ENCODE measurements at places on chromosomes 1 and 21.

GRCh38 chr1:59499273-59499942, 202.5 kb downstream of the FGGY start:
- no peak for DNase-seq

- DNase-seq: no peak
These were observed 286.5 kb downstream of the NFIA start for GRCh38 chr1:61368876-61369275.

GRCh38 chr1:174008979-174009378, 13.2 kb downstream of the RC3H1 start:
- no peak for DNase-seq

DNA sequence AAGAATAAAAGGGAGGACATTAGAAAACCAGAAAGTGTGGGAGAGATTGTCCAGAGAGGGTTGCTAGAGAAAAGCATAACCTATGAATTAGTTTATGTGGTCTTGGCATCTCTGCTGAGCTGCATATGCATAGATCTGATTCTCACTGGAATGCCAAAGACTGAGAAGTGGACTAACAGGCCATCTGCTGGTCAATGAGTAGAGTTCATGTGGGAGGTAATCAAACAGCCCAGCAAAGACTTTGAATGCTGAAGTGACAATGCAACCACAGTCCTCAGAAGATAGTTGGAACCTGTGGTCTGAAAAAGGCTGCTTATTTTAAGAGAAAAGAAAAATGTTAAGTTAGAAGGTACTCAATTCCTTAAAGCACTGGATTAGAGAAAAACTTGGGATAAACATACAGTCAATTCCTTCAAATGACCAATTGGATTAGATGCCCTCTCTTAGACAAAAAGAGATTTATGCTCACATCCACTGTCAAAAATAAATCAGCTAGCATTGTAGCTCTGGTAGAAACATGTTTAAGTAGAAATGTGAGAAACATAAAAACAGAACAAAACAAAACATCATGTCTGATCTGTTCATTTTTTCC, 382.8 kb downstream of the AMY1C start:
- DNase-seq: no peak

GRCh38 chr1:236717811-236718210, 31.5 kb downstream of the ACTN2 start:
- DNase-seq: no peak

- no peak for DNase-seq
These were observed 681 bp upstream of the UBXN10 start for GRCh38 chr1:20184997-20185833.

GRCh38 chr1:227043755-227044154, 103.7 kb downstream of the COQ8A start:
- no peak for DNase-seq

DNA sequence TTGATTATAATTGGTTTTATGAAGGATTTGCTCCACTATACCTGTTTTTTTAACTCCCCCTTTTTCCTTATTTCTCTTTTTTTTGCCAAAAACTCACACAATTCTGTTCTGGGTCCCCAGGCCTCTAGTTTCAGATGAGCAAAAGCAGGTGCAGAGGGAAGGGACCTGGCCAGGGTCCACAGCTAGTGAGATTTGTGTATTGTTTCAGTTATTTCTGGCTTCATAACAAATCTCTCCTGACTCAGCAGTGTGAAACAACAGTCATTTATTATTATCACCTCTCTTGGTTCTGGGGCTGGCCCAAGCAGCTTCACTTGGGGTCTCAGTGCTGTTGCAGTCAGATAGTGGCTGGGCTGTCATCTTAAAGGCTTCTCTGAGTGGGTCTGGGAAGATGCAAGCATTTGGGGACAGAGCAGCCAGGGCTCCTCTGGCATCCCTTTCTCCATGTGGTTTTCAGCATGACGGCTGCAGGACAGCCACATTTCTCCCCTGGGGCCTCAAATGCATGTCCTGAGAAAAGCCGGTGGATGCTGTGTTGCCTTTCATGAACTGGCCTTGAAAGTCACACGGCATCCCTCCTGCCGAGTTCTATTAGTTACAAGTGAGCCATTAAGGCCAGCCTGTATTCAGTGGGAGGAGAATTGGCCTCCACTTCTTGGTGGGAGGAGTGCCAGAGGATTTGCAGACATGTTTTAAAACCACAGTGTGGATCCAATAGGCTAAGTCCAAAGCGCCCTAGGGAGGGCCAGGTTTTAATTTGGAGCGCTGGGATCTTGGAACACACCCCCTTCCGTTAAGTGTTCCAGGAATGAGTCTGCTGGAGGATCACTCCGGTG, 137.1 kb downstream of the CAMTA1 start:
- DNase-seq: peak; percentile 61

GRCh38 chr1:37813529-37814145, 5.6 kb upstream of the YRDC start:
- DNase-seq: no peak

GRCh38 chr21:32534113-32534512, 51.2 kb downstream of the TCP10L start:
- no peak for DNase-seq

- no peak for DNase-seq
These were observed 27.4 kb upstream of the DNASE2B start for GRCh38 chr1:84370831-84371394.
